ENCODE measurements at places on chromosomes 4 and X. TPM values are rescaled to one million over a fixed set of nuclear protein-coding genes. Genes with fewer than 3 reads are reported as not detected.

The NLGN3 gene
- total RNA-seq: 0.78 TPM

The SMIM43 gene
- total RNA-seq: not detected

The NUDT11 gene
- 1.1 TPM for total RNA-seq

The DRP2 gene
- total RNA-seq: 0.31 TPM

The CPLX1 gene
- total RNA-seq: not detected

The RNF175 gene
- total RNA-seq: not detected

The ITIH6 gene
- not detected for total RNA-seq

The GABRG1 gene
- not detected for total RNA-seq

The SYTL5 gene
- total RNA-seq: not detected

The USP38 gene
- total RNA-seq: 31.8 TPM

The UCP1 gene
- not detected for total RNA-seq
